ENCODE measurements at places on chromosomes 2 and 18.

DNA sequence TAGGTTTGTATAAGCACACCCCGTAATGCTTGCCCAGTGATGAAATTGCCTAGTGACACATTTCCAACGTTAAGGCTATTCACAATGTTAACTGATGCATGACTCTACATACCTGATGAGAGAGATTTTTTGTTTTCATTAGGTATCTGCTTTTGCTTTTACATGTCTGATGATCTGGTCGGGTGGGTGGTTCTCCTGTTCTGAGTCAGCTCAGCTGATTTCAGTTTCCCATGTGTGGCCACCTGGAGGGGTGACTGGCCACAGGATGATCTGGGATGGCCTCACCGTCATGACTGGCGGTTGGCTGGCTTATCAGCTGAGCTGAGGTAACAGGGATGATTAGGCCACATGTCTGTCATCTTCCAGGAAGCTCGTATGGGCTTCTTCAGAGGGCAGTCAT lies 33.8 kb upstream of the ACYP2 start:
- DNase-seq, result no peak

DNA sequence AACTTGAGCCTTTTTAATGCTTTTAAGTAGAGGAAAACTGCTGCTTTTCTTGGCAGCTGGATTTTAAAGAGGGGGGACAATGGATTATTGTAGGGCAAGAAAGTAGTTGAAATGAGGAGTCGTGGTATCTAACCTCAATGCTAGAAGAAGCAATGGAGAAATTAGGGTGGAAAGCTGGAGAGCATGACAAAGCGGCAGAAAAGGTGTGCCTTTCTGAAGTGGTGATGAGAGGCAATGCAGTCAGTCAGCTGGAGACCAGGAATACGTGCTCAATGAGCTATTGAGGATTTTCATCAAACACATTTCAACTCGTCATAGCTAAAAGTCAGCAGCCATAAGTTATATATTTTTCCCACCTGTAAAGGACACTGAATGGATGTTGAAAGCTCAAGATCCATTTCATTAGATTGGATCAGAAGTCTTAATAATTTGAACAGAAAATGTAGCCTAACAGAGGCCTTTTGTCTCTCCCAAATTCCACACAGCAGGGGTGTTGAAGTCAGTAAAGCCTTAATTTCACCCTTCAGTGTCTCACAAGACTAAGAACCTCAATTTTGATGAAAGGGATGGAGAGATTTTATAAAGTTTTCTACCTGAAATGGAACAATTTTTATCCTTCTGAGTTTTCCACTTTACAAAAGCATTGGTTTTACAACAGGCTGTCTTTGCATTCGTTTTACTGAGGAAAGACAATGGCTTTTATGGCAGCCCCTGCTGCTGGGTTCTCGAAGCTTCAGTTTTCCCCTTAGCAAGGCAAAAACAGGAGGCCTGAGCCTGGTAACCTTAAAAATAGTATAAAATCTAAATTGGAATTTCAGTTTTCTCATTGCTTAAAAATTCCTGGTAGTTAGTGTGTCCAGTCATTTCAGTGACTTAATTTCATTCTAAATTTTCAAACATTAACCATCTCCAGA lies 131.1 kb downstream of the CCDC102B start:
- no peak for DNase-seq

- no peak for DNase-seq
Measured at GRCh38 chr18:36459203-36459602, 161.7 kb downstream of the FHOD3 start.

DNA sequence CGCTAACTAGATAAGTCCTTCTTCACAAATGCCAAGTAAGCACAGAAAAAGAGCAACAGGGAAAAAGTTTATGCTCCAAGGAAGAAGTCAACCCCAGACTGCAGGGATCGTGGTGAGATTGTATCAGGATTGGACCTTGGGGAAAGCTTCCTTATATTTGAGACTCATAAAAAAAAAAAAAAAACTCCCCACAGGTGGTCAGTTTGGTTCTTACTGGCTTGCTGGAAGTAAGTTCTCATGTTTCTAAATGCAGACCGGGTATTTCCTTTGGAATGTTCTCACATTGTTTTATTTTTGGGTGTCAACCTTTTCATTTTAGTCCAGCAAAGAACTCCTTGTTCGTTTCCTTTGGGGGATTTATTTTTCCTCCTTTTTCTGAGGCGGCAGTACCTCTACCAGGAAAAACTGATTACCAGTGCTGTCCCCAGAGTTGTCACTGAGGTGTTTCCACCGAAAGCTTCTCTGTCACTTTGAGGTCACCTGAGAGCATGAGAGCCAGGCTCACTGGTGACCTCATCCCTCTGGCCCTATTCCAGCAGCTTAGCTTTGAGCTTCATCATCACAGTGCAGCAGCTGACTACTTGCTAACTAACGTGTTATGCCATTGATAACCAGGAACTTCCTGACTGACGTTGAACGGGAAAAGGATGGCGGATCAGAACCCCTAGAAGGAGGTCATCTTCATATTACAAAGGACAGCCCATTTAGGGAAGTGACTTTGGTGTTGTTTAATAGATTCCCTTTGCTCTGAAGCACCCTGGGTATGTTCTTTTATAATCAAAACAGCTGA lies 16.8 kb upstream of the ATP8B1 start:
- no peak for DNase-seq

DNA sequence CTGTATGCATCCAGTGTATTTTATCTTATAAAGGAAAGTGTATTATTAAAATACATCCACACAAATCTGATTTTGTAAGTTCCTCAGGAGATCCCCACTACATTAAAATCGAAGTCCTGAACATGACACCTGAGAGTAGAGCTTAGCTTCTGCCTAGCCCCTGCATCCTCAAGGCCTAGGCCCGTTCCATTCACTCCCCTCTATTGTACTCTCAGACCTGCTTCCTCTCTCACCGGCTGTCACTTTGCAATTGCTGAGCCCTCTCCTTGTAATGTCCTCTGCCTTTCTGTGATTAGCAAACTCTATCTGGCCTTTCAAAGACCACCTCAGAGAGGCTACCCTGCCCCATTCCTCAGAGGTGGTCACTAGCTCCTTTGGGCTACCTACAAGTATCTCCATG lies 160.8 kb downstream of the FTCDNL1 start:
- no peak for DNase-seq

DNA sequence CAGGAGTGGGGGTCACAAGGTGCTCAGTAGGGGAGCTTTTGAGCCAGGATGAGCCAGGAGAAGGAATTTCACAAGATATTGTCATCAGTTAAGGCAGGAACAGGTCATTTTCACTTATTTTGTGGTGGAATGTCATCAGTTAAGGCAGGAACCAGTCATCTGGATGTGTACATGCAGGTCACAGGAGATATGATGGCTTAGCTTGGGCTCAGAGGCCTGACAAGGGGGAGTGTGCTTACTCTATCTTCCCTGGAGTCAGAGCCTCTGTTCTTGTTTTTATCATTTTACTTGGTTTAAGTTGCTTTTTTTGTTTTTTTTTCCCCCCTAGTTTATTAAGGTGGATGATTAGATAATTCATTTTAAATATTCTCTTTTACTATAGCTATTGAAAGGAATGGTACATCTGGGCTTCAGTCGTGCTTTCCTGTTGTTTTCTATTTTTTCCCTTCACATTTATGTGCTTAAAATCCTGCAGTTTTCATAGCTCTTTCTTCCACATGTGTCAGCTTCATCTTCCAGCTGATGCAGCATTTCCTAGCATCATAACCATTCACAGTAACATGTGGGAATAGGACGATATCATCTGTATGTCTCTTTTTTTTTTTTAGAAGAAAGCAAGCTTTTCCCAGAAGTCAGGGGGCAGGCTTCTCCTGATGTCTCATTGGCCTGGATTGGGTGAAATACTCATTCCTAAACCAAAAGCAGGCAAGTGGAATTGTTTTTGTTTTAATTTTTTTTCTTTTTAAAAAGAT lies 15.4 kb downstream of the ZNF396 start:
- no peak for DNase-seq

Measured in activated naive CD4-positive, alpha-beta T cell (primary cell).